ENCODE measurements at places on chromosomes 11 and 22.

- DNase-seq: no peak
These were observed 57.4 kb downstream of the CHST1 start for GRCh38 chr11:45607995-45608394.

DNA sequence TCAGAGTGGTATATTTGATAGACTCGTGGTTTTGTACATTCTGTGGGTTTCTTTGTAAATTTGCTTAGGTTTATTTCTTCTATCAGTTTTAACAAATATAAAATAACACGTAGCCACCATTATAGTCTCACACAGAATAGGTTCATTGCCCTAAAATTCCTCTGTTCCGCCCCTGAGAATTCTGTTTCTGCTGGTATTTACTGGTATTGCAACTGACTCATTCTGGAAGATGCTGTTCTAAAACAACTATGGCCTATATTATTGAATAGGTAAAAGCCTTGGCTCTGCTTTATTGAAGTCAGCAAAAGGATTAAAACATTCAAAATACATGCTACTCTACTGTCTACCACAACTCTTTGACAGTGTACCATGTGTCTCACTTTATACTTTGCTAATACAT lies 119.1 kb upstream of the CHORDC1 start:
- DNase-seq: no peak

- no peak for DNase-seq
These were observed 41.6 kb downstream of the AHNAK start for GRCh38 chr11:62505059-62505439.

GRCh38 chr11:20363149-20363499 lies 390 bp upstream of the HTATIP2 start:
- no peak for DNase-seq

DNA sequence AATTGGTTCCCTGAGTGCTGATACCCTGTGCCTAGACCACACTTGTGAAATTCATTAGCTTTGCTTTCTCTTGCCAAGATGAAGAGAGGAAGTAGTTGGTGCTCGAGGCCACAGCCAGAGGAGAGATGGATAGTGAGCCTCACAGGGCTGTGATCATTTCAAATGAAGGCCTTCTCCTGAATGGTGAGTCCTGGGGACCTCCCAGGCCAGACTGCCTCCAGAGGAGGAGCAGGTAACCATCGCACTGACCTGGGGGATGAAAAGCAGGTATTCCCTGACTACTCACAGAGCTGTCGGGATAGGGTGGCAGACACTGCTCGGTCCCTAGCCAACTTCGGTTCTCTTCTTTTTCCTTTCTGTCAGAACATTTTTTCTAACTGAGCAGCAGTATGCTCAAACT lies 4.8 kb upstream of the FXYD6 start:
- no peak for DNase-seq

GRCh38 chr11:63573881-63574855 lies 11.0 kb upstream of the PLAAT2 start:
- no peak for DNase-seq

GRCh38 chr11:119533462-119533861 lies 110.5 kb upstream of the THY1 start:
- DNase-seq: no peak

DNA sequence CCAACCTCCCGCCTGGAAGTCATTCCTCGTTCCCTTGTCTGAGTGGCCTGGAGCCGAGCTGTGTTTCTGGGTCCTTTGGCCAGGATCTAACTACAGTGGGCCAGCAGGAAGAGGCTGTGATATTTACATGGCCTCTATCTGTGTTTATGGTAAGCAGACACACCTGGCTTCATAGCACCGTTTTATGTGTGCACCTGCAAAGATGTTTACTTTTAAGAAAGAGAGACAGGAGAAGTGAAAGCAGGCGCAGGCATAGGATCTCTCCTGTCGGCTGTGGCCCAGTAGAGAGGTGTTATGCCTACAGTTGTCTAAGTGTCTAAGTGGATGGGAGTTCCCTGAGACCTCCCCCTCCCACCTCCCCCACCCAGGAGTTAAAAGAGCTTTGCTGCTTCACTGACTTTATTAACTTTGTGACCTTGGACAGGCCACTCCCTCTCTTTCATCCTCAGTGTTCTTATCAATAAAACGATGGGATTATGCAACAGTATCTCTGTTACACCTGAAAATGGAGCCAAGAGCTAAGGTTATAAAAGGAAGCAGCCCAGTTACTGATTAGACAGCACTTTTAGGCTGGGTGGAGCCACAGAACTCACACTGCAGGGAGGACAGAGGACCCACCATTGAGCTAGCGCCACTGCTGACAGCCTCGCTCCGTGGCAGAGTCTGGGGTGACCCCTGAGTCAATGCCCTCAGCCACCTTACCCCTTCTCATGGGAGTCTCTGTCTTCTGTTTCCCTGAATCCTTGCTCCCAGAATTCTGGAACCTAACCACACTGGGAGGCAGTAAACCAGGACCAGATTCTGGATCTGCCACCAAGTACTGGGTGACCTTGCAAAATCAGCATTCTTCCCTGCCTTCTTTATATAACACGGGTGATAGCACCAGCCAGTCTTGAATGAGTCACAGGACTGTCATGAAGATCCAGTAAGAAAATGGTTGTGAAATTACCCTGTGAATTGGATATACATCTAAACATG lies 22.0 kb downstream of the ST14 start:
- DNase-seq: peak; percentile 86

- DNase-seq: no peak
These were observed 2.0 kb downstream of the PAAF1 start for GRCh38 chr11:73878771-73879170.

DNA sequence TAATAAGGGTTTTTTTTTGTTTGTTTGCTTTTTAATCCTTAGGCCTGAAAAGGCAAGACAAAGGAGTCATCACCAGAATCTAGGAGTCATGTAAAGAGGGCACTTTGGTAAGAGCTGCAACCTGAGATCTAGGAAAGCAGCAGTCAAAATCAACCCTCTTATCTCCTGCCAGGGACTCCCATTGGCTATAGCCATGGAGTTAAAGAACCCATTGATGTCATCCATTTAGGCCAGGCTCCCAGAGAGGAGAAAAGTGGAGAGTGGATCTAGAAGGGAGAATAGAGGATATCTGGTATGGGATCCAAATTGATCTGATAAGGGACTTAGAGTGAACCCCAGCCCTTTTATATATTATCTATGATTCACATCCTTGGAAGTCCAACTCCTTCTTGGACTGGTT lies 35.9 kb downstream of the ZNF215 start:
- no peak for DNase-seq

- DNase-seq: no peak
These were observed 93.0 kb downstream of the CELSR1 start for GRCh38 chr22:46444390-46444854.

- DNase-seq: no peak
These were observed 32.1 kb downstream of the GDPD5 start for GRCh38 chr11:75493626-75494025.

- DNase-seq: peak; percentile 53
These were observed 787.1 kb upstream of the API5 start for GRCh38 chr11:42524534-42525227.

DNA sequence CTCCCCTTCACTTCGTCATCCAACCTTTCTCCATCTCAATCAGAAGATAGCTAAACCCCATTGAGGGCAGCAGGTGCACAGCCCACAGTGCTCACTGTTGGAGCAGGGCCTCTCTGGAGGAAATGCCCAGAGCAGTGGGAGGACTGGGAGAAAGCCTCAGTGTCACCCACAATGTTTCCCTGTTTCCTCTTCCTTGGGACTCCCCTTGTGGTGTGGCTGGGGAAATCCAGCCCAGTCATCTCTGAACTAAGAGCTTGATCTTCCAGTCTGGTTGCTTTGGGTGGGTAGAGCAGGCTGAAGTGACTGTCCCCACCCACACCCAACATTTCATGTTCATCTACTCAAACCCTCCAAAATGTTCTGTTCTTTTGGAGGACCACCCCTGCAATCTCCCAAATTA lies 29.8 kb upstream of the EED start:
- DNase-seq: no peak

DNA sequence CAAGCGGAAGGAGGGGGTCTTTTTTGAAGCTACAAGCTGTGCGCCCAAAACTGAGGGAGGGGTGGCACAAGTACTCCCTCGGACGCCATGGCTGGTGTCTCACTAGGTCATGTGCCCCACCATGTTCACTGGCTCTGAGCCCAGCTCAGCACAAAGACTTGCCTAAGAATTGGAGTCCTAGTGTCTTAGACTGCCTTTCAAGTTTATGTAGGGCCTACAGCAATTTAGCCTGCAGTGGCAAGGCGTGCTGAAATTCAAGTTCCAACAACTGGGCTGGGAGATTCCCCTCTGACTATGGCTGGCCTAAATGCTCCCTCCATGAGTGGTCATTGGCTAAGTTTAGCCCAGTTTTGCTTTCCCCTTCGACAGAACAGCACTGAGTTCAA lies 27.3 kb downstream of the FCHSD2 start:
- DNase-seq: no peak

GRCh38 chr11:114482114-114482513 lies 42.8 kb downstream of the REXO2 start:
- DNase-seq: no peak

DNA sequence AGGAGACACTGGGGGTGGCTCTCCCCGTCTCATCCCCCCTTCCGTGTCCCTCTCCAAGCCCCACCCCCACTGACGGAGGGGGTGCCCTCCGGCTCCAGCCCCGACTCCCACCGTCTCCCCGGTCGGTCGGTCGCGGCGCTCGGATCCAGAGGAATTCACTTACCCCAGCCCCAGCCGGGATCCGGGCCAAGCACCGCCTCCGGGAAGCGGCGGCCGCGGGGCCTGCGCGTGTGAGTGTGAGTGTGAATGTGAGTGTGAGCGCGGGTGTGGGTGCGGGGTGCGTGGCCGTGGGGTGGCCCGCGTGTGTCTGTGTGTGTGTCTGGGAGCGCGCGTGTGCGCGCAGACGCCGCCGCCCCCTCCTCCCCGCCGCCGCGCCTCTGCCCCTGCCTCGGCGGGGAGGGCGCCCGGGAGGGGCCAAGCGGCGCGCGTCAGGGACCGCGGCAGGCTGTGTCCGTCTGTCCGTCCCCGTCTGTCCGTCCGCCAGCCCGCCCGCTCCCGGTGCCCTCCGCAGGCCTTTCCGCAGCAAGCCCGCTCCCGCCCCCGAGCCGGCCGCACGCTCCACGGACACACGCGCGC lies at the start of gene ELFN2:
TSS of gene ELFN2 (minus strand) at position 345 of the 576 bp plus-strand sequence. CDS start 51,945 bp downstream, outside the sequence.
- DNase-seq: no peak

GRCh38 chr11:65785319-65786007 lies 1.4 kb upstream of the OVOL1 start:
- DNase-seq: no peak

- DNase-seq: no peak
These were observed 123.3 kb downstream of the APIP start for GRCh38 chr11:34792814-34793258.

- DNase-seq: no peak
These were observed 187.4 kb downstream of the MYO18B start for GRCh38 chr22:25929321-25929878.

GRCh38 chr22:43263645-43264514 lies 76.9 kb upstream of the TTLL12 start:
- DNase-seq: no peak

GRCh38 chr11:30786256-30787110 lies 200.3 kb upstream of the MPPED2 start:
- no peak for DNase-seq

DNA sequence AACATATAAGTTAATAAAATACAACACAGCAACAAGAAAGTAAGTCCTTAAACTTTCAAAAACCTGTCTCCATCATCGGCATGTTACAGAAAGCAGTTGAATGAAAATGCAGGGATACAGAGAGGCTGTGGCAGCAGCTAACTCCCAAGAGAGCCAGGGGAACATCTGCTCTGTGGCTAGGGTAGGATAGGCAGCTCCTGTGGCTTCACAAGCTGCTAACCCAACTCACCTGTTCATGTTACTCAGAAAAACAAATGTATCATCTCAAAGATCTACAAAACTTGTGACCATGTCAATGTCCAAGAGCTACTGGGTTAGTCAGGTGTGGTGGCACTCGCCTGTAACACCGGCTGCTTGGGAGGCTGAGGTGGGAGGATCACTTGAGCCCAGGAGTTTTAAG lies 15.2 kb upstream of the PLAAT3 start:
- DNase-seq: no peak

GRCh38 chr11:113994077-113994954 lies 19.4 kb downstream of the HTR3A start:
- DNase-seq: no peak

GRCh38 chr11:80365076-80365725 lies 924.4 kb upstream of the TENM4 start:
- no peak for DNase-seq

DNA sequence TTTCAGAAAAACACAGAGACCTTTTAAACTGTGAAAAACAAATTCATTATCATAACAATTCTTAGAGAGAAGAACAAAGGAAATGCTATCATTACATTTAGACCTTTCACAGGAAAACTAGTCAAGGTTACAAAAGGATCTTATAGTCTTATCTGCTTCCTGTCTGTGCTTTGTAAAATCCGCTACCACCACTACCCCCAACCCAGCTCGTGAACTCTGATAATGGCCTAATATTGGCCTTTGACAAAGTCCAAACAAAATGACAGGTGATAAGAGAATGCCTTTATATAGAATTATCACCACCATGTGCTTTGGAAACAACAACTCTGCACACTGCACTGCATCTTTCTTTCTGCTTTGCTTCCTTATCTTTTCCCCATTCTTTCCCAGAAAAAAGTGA lies 272.5 kb downstream of the SBF2 start:
- DNase-seq: no peak

DNA sequence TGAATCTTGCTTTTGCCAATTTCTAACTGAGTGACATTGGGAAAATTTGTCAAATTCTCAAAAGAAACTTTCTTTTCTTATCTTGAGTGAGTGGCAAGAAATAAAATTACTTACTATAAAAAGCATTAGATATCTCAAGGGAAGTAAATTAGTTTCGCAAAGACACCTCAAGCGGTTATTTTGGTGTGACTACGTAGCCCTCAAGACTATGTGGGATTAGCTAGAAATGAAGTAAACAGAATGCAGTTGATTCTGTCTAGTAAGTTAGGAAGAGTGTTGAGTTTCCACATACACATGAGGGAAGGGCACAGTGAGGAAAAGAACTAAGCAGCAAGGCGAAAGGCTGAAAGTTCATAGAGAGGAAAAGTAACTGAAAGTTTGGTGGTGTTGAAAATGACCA lies 28.3 kb upstream of the MS4A6A start:
- no peak for DNase-seq

DNA sequence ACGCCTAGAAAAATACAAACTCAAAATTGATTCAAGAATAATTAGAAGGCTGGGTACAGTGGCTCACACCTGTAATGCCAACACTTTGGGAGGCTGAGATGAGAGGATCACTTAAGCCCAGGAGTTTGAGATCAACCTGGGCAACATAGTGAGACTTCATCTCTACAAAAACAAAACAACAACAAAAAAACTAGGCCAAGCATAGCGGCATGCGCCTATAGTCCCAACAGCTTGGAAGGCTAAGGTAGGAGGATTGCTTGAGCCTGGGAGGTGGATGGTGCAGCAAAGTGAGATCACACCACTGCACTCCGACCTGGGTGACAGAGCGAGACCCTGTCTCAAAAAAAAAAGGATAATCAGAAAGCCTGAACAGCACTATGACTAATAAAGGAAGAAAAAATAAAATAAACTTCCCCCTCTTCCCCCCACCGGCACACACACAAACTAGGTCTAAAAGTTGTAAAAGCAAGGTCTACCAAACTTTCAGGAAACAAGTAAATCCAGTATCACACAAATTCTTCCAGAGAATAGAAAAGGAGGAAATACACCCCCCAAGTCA lies 35.8 kb downstream of the RRAS2 start:
- DNase-seq: no peak

Data from NCI-H187 treated with DMSO at 0.1 percent for 48 hours (cell line).